ENCODE measurements at places on chromosomes 7 and 10.

DNA sequence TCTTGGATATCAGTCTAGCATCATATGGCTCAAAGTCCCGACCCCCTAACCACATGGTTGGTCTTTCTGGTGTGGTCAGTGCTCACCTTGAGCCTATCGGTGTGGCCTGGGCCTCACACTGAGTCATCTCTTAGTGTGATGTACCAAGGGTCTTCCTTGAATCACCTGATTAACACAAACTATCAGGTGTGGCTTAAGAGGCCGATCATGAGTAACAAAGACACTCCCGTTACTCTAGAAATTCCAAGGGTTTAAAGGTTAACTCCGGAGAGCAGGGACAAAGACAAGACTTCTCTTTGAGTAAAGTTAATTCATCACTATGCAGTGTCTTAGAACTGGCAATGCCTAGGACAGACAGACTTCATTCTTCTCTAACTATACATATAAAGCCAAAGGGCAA lies 52.3 kb upstream of the ARMC3 start:
- DNase-seq: no peak

DNA sequence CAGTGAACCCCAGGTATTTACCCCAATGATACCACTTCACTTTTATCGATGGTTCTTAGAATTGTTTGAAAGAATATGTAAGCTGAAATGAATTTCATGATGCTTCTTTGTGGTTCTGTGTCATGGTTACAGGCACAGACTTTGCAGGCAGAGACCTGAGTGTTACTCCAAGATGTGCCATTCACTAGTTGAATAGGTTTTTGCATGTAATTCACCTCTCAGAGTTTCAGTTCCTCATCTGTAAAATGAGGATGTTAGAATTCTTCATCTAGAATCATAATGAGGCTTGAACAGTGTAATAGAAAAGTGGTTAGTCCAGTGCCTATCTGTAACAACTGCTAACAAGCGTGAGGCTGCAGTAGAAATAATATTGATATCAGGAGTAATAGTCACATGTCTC lies 54.6 kb downstream of the VSTM2A start:
- DNase-seq: no peak

DNA sequence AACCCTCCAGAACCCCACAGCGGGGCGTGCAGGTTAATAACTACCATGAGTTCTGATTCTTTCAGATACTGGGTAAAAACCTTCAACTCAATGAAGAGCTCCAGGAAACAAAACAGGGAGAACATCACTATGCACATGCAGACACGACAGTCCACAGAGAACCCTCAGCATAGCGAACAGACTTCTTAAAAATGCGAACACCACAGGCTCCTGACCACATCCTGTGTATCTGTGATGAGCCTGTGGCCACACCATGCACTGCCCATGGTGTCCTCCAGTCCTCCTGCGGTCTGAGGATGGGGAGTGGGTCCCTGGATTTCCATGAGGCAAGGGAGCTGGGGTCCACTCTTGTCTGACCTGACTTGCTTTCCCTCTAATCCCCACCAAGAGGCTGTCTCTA lies 107.2 kb downstream of the COBL start:
- no peak for DNase-seq

GRCh38 chr10:110260746-110261477 lies 43.8 kb downstream of the SMNDC1 start:
- no peak for DNase-seq

DNA sequence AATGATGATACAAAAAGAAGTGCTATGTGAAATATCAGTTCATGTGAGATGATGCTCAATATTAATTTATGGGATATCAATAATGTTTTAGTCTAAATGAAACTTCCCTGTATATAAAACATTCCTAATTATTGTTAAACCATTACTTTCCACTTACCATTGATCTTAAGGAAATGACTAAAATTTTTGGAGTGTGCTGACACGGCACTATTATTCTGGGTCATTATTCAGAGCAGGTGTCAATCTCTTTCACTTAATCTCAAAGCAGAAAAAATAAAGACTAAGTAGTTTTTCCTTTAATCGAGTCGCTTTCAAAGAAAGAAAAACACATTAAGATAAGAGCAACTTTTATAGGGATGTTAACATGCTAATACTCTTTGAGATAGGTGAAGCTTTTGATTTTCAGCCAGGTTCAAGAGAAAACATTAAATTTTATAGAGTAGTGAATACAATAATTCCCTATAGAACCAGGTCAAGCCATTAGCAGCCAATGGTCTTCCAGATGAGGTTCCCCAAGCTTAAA lies 11.4 kb upstream of the CREB5 start:
- no peak for DNase-seq

- no peak for DNase-seq
Observed at GRCh38 chr7:11754123-11754522, 77.9 kb downstream of the THSD7A start.

DNA sequence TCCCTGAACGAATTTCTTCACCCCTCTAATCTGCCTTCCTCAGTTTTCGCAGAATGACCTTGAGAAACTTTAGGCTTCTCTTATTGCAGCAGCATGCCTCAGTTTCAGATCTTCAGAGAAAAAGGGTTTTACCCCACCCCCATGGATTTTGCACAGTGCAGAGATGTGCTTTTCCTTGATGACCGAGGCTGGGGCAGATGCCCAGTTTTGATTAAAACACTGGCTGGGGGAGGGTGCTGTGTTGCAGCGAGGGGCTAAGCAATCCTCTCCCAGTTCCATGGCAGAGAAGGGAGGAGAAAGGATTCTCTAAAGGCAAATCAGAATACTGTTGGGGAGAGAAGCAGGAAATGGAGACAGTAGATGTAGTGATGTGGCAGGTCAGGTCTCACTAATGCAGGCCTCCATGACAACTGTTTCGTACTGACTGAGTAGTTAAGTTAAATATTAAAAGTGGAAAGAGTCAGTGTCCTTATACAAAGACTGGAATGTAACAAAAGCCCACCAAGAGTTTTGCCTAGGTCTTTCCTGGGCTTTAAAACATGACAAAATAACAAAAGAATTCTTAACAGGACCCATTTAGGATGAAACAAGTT lies 50.8 kb upstream of the PDZD8 start:
- DNase-seq: no peak

- no peak for DNase-seq
Observed at GRCh38 chr7:109386959-109387358, 817.3 kb downstream of the DNAJB9 start.

DNA sequence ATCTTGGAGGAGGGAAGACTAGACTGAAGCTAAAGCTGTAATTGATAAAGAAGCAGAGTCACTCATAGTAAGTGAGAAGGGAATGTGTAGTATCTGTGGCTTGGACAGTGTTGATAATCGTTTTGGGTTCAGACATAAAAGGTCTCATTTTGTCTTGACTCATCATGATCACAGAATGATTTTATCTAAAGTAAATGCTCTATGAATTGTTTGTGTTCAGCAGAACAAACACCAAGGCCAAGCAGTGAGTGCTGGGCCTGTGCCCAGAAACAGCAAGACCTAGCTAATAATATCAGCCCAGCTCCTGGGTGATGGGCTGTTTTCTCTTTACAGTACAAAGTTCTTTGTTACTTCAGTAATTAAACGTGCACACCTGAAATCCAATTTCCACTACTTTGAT lies 26.7 kb upstream of the CD36 start:
- no peak for DNase-seq

- no peak for DNase-seq
Observed at GRCh38 chr7:111741811-111742240, 179.5 kb upstream of the IMMP2L start.

GRCh38 chr7:123439191-123439590 lies 95.2 kb downstream of the IQUB start:
- DNase-seq: no peak

DNA sequence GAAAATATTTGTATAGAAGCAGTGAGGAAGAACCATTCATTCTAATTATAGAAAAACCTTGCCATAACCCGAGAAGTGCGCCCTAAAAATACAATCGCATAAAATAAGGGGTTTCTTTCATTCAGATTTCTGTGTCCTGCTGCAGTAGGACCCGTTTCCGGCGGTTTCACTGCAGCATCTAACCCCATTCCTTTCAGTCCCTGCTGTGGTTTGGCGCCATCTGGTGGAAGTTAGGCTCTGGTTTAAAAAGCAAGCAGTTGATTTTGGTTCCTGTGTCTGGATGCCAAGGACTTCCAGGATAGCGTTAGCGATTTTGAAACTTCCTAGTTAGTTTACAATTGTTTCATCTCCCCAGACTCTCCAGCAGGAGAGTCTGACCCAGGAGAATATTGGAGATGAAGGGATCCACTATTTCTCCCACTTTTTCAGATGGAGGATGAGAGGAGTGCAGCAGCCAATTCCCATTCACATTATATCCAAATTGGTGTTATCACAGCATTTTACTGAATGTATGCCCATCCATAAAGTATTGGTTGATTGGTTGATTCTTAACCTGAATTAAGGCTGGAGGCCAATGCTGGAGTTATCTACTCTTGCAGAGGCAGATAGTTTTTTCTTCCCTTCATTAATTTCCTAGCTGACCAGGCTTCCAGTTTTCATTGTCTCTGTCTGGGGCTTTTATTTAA lies 128.8 kb upstream of the CACNA2D1 start:
- DNase-seq: peak; percentile 39

GRCh38 chr7:36281945-36282717 lies 107.5 kb upstream of the ANLN start:
- no peak for DNase-seq

- no peak for DNase-seq
Observed at GRCh38 chr10:117609095-117609795, 66.7 kb downstream of the EMX2 start.

DNA sequence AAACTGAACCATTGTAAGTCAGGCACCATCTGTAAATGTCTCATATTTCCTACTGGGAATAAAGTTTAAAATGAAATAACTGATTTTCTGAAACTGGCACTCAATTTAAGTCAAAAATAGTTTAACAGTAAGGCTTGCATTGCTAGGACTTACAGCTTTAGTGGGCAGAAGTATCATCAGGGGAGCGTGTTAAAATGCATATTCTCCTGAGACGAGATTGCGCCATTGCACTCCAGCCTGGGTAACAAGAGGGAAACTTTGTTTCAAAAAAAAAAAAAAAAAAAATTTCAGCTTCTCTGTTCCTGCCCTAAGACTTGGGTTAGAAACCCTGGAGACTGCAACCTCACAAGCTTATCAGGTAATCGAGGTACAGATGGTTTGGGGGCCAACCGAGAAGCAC lies 65.4 kb downstream of the UBE3C start:
- no peak for DNase-seq

DNA sequence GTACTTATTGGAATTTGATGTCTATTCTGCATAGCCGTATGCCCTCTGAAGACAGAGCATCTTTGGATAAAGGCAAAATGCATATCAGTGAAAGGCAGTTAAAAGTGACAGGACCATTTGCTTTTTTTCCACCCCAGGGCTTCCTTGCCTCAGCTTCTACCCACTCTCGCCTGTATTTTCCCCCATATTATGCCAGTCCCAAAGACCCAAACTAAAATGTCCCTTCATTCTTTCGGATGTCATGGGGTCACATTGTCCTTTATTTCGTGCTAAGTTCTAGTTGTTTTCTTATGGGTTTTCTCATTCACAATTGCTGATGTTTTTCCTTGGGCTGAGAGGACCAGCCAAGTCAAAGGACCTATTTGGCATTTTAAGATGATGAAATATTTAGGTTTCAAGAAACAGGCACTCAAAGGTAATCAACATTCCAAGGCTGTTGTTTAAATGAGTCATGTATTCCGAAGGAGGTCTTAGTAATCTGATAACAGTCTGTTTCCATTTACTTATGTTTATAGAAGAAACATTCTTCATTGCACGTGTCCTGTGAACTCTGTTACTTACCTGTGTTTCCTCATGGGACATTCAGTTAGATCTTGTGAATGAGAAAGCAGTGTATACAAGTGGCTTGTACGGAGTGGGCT lies 74.1 kb downstream of the DNAH11 start:
- no peak for DNase-seq

DNA sequence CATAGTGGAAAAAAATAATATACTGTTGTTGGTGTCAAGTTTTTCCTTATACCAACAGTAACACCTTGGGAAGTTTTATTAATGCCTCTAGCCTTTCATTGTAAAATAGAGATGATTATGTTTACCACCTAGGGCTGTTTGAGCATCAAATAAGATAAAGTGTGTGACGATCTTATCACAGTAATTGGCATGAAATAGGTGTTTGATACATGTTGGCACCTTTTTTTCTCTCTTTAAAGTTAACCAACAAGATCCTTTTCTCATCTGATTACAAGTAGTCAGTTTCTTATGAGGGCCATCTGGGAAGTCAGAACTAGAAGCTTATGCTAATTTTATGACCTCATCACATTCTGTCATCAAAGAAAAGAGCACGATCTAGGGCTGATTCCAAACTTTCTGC lies 669.5 kb downstream of the CCSER2 start:
- no peak for DNase-seq

- no peak for DNase-seq
Observed at GRCh38 chr10:125641398-125641797, 41.6 kb downstream of the TEX36 start.

DNA sequence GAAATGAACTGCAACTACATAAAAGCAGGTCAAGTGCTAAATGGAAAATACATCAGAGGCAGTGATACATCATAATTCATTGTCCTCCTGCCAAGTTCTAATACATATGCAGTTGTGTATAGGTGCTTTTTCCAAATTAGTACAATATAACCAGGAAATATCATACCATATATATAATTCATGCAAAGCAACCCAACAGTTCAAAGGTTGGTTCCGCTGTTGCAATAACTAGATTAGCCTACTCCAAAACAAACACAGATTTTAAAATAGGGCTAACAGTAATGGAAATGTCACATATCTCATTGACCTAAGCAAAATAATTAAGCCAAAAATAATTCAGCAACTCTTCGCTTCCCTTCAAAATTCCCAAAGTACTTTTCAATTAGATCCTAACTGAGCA lies 88.9 kb upstream of the NEBL start:
- DNase-seq: no peak

- DNase-seq: no peak
Observed at GRCh38 chr7:92988051-92988450, 129.7 kb downstream of the SAMD9 start.

DNA sequence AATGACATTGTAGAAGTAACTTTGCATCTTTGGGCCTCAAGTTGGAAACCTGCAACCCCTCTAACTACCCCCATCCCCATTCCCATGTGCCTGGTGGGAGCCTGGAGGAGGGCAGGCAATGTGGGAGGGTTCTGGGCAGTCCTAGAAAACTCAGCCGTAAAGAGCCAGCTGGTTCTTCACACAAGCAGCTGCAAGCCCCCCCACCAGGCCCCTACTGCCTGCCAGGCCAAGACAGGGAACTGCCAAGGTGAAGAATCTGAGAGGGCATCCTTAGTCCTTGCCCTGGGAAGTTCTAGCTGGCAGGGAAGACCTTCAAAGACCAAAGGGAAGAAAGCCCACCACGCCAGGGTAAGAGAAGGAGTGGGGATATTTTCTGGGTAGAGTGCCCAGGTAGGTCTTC lies 12.2 kb upstream of the INMT start:
- no peak for DNase-seq

GRCh38 chr10:89458784-89459183 lies 44.4 kb downstream of the IFIT5 start:
- no peak for DNase-seq
